ENCODE measurements at places on chromosomes 7 and 10. TPM values are rescaled to one million over a fixed set of nuclear protein-coding genes. Genes with fewer than 3 reads are reported as not detected.

The KEL gene
- 7.5 TPM for polyA plus RNA-seq

The COL13A1 gene
- 7.7 TPM for polyA plus RNA-seq

The C10orf53 gene
- polyA plus RNA-seq: not detected

The HHEX gene
- polyA plus RNA-seq: 5.9 TPM

The LCOR gene
- polyA plus RNA-seq: 9.3 TPM

The POLR3A gene
- polyA plus RNA-seq: 17.6 TPM

The ASIC3 gene
- 3.3 TPM for polyA plus RNA-seq

The TMEM140 gene
- polyA plus RNA-seq: 10.5 TPM

The EGFR gene
- 25.5 TPM for polyA plus RNA-seq

The MLXIPL gene
- polyA plus RNA-seq: 0.12 TPM

The WNT2 gene
- 2.0 TPM for polyA plus RNA-seq

The PPP1R17 gene
- polyA plus RNA-seq: not detected

The ATOH7 gene
- 0.11 TPM for polyA plus RNA-seq

The ASB10 gene
- polyA plus RNA-seq: 1.3 TPM

The RAB11FIP2 gene
- 17.9 TPM for polyA plus RNA-seq

The C7orf57 gene
- polyA plus RNA-seq: 0.09 TPM

The OR2AE1 gene
- 0.29 TPM for polyA plus RNA-seq

The MYOZ1 gene
- polyA plus RNA-seq: 318 TPM

The EPHA1 gene
- polyA plus RNA-seq: 5.7 TPM

Data from muscle of leg (tissue), 16 donors.